Left ventricle myocardium superior (tissue), 1 donor: ENCODE measurements at places on chromosomes 4 and X. TPM values are rescaled to one million over a fixed set of nuclear protein-coding genes. Genes with fewer than 3 reads are reported as not detected.

GPM6B gene
- 4.7 TPM for total RNA-seq

NCAPG gene
- total RNA-seq, result 0.72 TPM

AFM gene
- total RNA-seq, result not detected

AVPR2 gene
- total RNA-seq, result 3.3 TPM

RPL10 gene
- 1,898 TPM for total RNA-seq

CXXC4 gene
- total RNA-seq, result 5.0 TPM

COL4A6 gene
- 9.1 TPM for total RNA-seq

LGI2 gene
- total RNA-seq, result 2.0 TPM

C4orf50 gene
- 0.02 TPM for total RNA-seq

OTUD4 gene
- 38.9 TPM for total RNA-seq

CXCL11 gene
- 0.42 TPM for total RNA-seq

HPSE gene
- 1.3 TPM for total RNA-seq

DSPP gene
- not detected for total RNA-seq

TCEAL7 gene
- total RNA-seq, result 4.0 TPM

MSX1 gene
- 4.1 TPM for total RNA-seq

TAF1 gene
- 15.8 TPM for total RNA-seq
